ENCODE measurements at places on chromosomes 2 and 18.

- DNase-seq: peak; percentile 12
Observed at GRCh38 chr2:168703926-168704325, 98.5 kb upstream of the NOSTRIN start.

DNA sequence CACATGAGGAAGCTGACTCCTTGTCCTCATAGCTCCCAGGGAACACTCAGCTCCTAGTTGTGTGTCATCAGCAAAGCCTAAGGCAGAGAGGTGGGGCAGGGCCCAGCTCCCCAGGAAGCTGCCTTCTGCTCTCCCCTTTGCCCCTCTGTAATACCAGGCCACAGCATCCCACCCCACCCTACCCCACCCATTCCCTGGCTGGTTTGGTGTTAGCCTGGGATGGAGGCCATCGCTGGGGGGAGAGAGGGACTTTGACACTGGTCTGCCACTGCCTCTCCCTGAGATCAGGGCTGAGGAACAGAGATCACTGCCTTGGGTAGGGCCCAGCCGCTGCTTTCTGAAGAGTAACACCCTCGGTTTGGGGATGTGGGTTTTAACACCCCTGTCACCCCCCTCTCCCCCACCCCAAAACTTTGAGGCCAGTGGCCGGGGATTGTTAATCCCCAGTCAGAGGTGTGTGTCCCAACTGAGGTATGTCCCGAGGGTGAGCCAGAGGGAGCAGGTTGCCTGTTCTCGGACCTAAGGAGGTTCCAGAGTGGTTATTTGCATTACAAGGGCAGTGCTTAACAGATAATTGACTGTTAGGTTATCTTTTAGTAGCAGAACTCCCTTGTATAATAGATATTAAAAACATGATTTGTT is 41.4 kb downstream of the TET3 start:
- DNase-seq: no peak

GRCh38 chr2:66189553-66189952 is 245.4 kb upstream of the MEIS1 start:
- DNase-seq: no peak

- DNase-seq: no peak
Observed at GRCh38 chr2:217742276-217742675, 260.5 kb downstream of the TNS1 start.

DNA sequence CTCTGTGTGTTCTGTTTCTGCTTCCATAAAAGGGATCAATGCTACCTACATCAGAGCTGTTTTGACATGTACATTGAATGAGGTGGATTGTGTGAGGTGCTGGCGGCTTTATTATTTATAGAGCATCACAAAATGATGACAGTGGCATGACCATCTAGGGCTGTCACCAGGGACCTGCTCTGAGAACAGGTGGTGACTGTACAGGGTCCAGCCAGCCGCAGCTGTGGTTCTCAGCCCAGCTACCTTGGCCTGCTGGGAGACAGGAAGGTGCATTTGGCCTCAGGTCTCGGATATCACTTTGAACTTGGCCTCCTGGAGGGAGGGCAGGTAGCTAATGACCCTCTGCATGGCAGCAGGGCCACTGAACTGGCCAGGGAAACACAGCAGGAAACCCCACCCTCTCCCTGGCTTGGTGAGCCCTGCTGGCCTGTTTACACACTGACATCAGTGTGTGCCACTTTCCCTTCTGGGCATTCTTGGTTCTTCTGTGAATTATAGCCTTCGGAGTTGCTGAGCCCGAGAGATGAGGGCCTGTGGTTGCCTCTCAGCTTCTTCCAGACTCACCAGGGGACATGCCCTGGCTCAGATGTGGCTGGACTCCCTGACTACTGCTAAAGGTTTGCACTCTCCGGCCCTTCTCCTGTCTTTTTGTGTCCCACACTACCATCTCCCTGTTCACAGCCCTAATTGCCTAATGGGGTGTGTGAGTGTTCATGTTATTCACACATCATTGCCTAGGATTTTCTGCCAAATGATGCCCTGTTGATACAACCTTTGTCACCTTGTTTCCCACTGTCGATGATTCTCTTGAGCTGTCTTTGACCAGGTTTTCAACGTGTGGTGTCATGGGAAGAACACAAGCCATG is 109.2 kb upstream of the RAB12 start:
- no peak for DNase-seq

GRCh38 chr2:190786404-190787166 is 94.0 kb upstream of the GLS start:
- no peak for DNase-seq

GRCh38 chr2:82675186-82675585 is 1783.9 kb downstream of the SUCLG1 start:
- peak; percentile 87 for DNase-seq

GRCh38 chr2:201938156-201938775 is 95.4 kb upstream of the FZD7 start:
- DNase-seq: no peak

DNA sequence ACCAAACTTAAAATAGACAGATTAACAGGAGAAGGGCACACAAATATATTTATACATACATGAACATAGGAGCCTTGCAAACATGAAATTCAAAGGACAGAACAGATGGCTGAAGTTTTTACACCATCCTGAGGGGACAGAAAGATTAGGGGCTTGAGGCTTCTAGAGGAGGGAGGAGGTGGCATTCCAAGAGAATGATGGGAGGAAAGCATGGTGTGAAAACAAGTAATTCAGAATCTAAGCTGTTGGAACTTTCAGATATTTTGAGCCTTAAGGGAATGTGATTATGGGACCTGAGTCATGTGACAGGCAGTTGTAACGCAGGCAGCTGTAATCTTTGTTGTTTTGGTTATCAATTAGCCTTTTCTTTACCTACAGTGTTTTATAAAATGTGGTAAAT is 225.2 kb upstream of the SPOPL start:
- DNase-seq: no peak

- DNase-seq: no peak
Observed at GRCh38 chr2:145108361-145108778, 588.5 kb upstream of the ZEB2 start.

DNA sequence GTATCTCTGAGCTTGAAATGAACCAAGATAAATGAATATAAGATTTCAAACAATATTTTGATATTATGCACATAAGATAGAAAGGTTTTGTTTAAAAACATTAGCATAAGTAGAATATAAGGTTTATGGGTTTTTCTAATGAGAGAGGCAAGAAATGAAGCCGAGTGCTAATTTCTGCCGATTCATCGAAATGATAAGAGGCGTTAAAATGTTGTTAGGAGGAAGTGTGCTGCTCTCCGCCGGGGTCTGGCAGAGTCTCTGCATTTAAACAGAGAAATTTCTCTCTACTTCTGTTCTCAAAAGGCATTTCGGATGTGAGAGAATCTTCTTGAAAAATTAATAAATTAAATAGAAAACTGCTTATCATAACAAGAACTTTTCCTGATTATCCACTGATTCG is 83.6 kb downstream of the MRPS9 start:
- no peak for DNase-seq

DNA sequence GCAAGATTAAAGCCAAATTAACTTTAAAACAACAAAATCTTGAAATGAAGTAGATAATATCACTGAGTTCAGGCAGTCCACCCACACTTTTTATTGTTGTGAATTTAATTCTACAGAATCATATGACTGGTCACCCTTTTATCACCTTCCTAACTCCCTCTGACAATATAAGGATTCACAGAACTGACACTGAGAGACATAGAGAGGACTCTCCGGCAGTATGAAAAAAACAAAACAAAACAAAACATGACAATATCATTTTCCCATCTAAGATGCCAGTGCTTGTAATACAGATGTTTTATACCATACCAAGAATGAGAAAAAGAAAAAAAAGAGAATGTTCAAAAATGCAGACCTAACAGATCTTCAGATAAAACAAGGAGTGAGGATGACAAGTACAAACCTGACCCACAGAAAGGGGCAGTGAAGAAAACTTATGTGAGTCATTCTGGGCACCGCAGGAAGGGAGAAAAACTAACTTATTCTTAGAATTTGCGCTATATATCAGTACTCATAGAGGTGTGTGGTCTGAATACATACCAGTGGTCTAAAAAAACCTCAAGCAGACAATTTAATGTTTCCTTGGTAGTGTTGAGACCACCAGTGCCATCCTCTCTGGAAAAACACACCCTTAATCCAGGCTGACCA is 136.6 kb downstream of the ZAP70 start:
- DNase-seq: peak; percentile 83

DNA sequence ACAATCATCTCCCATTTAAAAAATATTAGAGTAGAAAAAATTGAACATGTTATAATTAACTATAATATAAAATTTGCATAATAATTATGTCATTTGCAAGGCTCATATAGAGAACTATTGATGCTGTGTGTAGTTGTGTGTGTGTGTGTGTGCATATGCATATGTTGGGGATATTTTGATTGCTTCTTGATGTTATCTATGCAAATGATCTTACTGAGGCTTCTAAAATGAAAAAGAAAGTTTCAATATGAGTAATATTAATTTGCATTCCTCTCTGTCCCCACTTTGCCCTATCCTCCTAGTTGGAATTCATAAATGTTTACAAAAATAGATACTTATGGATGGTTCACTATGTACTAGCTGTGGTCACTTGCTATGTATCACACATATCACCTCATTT is 523.3 kb downstream of the TRIB2 start:
- no peak for DNase-seq

DNA sequence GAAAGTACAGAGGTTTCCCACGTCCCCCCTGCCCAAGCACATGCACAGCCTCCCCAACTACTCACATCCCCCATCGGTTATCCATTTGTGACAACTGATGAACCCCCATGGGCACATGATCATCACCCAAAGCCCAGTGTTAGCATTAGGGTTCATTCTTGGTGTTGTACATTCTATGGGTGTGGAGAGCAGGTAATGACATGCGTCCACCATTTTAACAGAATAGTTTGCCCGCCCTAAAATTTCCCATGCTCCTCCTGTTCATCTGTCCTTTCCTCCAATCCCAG is 74.3 kb downstream of the LONRF2 start:
- DNase-seq: no peak

- DNase-seq: no peak
Observed at GRCh38 chr2:3189961-3190360, 187.7 kb downstream of the EIPR1 start.

Measured in HT1080 (cell line).